ENCODE measurements at places on chromosomes 6 and 20.

- no peak for DNase-seq
Measured at GRCh38 chr20:45834797-45835161, 1.2 kb downstream of the SNX21 start.

GRCh38 chr20:58025233-58025632 lies 203.2 kb downstream of the ANKRD60 start:
- no peak for DNase-seq

GRCh38 chr6:12950976-12951375 lies 234.4 kb downstream of the PHACTR1 start:
- DNase-seq: no peak

DNA sequence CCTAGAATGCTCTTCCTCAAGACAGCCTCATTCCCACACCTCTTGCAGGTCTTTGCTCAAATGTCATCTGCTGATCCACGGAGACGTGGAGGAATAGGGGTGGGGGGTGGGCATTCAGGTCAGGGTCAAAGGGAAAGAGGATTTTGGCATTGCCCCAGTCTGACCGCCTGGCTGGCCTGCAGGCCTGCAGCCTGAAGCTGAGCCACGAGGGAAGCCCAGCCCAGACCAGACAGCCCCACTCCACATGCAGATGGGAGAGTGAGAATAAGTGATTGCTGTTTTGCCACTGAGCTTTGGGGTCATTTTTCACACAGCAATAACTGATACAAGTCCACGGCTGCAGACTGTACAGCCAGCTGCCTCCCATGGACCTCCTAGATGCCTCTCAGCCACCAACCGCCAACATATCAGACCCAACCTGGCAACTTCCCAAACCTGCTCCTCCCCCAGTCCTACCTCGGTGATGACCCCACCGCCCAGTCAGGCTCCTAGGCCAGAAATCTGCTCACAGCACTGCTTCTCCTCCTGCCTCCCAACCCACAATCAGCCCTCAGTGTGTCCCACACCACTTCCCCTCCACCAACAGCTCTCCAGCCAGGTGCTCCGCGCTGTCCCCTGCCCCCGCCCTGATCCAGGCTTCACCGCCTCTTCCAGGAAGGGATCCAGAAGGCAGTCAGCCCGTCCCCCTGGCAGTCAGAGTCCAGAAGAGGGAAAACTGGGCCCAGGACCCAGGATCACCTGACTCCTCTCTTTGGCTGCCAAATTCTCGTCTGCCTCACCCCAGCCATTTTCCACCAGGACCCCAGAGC lies 14.0 kb downstream of the KIAA1755 start:
- DNase-seq: no peak

GRCh38 chr6:31175971-31176370 lies 5.5 kb upstream of the POU5F1 start:
- no peak for DNase-seq

GRCh38 chr20:51604851-51605250 lies 62.3 kb upstream of the NFATC2 start:
- no peak for DNase-seq

DNA sequence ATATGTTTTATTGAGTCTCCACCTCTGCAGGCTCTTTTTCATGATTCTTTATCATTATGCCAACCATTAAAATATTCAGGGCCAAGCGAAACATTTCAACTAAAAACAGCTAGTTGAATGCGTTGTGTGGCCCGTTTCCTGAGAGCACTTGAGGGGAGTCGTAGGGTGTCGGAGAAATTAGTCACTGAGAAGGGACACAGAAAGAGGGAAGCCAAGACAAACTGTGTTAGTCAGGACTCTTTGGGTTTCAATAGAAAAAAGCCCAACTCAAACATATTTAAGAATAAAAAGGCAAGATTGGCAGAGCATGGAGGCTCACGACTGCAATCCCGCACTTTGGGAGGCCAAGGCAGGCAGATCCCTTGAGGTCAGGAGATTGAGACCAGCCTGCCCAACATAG lies 58.9 kb downstream of the MAFB start:
- DNase-seq: no peak

DNA sequence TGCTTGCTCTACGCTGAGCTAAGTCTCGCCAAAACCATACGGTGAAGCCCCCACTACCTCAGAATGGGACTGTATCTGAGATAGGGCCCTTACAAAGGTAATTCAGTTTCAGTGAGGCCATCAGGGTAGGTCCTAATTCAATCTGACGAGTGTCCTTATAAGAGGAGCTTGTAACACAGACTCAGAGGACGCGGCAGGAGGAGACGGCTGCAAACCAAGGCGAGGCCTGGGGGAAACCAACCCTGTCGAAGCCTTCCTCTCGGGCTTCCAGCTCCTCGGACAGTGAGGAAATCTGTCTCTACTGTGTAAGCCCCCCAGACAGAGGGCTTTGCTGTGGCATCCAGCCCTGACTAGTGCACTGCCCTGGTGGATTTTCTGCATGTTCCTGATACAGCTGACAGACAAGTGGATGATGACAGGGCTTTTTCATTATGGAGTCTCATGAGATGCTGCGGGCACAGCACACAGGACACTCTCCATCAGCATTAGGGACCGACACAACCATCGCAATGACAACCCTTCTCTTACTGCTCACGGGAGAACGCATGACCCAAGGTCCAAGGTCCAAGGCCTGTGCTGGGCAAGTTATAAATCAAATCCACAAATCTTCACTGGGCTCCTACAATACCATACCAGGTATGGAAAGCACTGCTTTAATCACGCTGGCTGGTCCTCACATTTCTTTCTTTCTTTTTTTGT lies 48.2 kb downstream of the SSR1 start:
- DNase-seq: no peak

GRCh38 chr6:117910549-117910948 lies 3.5 kb downstream of the SLC35F1 start:
- DNase-seq: no peak

DNA sequence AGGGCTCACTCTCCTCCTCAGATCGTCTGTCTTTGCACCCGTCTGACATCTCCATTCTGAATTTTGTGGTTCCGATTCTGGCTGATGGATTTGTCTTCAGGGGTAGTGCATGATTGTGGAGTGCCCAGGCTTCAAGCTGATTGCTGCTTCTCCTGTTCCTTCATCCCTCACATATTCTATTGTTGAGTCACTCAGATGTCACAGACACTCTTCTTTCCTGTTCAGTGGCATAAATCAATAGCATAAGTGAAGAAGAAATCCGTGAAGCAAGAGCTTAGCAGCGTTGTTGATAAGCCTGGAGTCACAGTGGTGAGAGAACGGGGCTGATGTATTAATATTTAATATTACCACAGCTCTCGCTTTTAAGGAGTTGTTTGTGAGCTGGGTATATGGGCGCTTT lies 152.5 kb downstream of the MTHFD1L start:
- no peak for DNase-seq

- peak; percentile 72 for DNase-seq
Measured at GRCh38 chr6:33633462-33634158, 12.5 kb downstream of the ITPR3 start.

DNA sequence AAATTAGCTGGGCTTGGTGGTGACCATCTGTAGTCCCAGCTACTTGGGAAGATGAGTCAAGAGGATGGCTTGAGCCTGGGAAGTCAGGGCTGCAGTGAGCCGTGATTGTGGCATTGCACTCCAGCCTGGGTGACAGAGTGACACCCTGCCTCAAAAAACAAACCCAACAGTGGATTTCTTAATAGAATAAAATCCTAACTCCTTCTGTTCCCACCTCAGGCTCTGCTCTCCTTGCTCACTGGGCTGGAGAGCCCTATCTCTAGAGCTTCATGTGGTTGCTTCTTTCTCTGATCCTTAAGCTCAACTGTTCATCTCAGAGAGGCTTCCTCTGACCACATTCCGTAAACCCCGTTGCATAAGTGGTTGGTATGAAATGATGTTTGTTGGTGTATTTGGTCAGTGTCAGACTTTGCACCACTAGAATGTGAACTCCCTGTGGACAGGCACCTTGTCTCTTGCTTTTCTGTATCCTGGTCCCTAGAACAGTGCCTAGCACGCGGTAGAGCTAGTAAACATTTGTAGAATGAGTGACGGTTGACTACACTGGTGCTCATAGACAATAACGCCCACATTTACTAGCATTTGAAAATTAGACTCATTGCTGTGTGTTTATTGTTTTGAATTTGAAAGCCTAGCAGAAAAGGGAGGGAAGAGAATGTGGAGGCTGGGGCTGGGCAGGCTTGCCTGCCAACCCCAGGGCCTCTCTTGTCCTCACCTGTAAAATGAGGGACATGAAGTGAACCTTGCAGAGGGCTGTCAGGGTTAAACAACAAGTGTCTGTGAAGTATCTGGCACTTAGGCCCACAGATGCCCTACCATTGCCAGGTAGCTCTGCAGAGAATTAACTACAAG lies 4.2 kb downstream of the MAPRE1 start:
- no peak for DNase-seq

GRCh38 chr20:43507150-43508080 lies at the start of gene L3MBTL1:
L3MBTL1 (plus strand) TSS chr20:43507697; CDS start chr20:43513504, 5,807 bp downstream.
- DNase-seq: peak; percentile 82

DNA sequence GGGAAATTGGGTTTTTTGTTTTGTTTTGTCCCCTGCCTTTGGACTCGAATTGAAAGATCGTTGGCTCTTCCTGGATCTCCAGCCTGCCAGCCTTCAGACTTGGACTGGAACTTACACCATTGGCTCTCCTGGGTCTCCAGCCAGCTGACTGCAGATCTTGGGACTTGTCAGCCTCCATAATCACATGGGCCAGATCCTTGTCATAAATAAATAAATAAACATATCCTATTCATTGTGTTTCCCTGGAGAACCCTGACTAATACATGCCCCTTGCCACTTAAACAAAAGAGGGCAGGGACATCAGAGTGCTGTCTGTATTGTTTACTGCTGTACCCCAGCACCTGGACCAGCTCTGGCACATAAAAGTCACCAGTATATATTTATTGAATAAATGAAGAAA lies 101.5 kb downstream of the CAP2 start:
- DNase-seq: no peak

- no peak for DNase-seq
Measured at GRCh38 chr6:89321131-89321970, 6.3 kb upstream of the GABRR2 start.

DNA sequence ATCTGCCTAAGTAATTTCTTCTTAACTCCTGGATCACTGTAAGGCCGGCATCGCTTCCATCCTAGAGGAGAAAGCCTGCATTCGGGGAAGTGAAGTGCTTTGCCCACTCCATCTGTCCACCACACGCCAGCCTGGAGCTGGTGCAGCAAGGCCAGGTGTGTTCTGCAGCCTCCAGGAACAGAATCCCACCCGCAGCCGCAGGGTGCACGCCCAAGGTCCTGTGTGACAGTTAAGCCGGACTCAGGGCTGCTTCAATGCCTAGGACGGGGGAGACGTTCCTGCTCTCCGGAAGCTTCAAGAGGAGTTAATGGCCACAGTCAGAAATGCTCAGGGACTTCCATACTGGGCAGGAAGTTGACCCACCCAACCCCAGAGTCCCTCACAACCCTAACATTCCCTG lies 86.1 kb upstream of the QKI start:
- no peak for DNase-seq

- no peak for DNase-seq
Measured at GRCh38 chr6:24925661-24926060, 10.1 kb downstream of the RIPOR2 start.

DNA sequence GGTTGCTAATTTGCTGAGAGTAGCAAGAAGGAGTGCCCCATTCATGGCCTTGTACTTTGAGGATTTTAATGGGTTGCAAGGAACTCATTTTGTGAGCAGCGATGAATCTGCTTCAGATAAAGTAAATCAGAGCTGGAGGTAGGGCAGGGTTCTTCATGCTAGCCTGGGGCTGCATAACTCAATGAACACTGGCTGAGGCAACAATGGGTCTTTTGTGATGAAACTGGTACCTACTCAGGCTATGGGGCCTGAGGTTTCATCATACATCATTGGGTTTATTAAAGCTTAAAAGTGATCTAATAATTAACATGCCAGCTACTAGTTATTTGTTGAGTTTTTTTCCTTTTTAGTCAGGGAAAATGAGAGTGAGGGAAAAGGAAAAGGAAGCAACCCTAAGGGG lies 106.9 kb downstream of the FAM50B start:
- DNase-seq: no peak

GRCh38 chr20:24991897-24992486 lies 559 bp downstream of the APMAP start:
- DNase-seq: peak; percentile 50

DNA sequence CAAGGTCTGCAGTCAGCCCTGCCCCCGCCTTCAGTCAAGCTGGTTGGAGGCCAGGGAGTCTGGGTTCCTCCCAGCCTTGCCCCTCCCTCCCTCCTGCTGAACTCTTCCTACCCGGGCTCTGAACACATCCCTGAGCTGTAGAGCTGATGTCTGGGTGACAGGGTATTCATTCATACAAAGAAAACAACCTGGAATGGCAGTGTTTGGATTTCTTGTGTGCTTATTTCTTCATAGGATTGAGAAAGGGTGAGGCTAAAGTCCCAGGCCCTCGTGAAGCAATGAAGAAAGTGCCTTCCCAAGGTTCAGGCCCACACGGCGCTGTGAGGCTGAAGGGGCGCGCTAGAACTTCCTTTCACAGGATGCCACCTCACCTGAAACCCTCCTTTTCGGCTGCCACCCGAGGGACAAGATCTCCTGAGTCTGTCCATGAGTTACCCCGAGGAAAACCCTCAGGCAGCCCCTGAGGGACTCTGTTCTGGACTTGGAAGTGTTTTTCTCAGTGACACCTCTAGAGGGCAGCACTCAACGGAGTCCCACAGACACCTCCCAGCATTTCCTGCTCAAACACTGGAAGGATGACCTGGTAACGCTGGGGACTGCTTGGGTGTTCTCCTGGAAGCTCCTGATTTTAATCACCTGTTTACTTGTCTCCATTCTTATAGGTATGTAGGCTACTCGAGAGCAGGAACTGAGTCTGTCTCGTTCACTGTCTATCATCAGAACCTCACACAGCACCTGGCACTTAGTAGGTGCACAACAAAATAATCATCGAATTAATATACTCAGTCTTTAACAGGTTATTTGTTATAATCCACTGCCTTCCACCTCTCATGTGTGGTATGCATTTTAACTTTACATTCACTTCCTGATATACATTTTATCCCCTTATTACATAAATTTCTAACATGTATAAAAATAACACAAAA lies 11.8 kb upstream of the GSTA1 start:
- DNase-seq: peak; percentile 75

- DNase-seq: no peak
Measured at GRCh38 chr6:141548966-141549365, 583.8 kb upstream of the GJE1 start.

DNA sequence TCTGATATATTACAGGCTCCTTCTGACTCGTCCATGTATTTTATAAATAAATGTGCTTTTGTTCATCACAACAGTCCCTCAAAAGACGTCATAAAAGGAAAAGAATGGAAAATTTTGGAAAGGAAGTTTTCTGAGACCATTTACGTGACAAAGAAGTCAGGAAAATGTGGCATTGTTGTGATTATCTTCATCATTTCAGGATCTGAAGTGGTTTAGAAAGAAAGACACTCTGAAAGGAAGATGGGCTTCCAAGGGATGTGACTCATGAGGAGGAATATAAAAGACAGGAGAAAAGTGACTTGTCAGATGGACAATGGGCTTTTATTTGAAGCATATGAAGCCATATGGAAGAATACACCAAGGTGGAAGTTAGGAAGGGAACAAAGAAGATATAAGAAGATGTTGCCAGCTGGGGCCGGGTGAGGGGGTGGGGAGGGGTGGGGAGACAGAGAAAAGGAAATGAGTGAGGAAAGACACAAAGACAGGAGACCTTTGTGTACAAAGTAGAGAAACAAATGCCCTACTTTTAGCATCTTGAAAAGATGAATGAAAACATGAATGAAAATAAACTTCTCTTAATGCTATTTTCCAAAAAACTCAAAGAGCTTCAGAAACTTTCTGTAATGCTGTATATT lies 190.3 kb upstream of the PREP start:
- DNase-seq: no peak

- DNase-seq: peak; percentile 93
Measured at GRCh38 chr6:142474531-142475289, 172.9 kb downstream of the ADGRG6 start.

GRCh38 chr20:62060631-62061541 lies 4.8 kb downstream of the TAF4 start:
- DNase-seq: no peak

All from GM23338 (cell line).